ENCODE measurements at places on chromosomes 5 and 9. TPM values are rescaled to one million over a fixed set of nuclear protein-coding genes. Genes with fewer than 3 reads are reported as not detected.

Gene MARCOL
- not detected for total RNA-seq

Gene SLC27A6
- 0.61 TPM for total RNA-seq

Gene NRG2
- total RNA-seq, result 0.68 TPM

Gene ADAMTS19
- 0.12 TPM for total RNA-seq

Gene ANXA2R
- total RNA-seq, result 2.9 TPM

Gene PELO
- 47.6 TPM for total RNA-seq

Gene BAG1
- 111 TPM for total RNA-seq

Gene TMC1
- total RNA-seq, result not detected

Gene ELAVL2
- not detected for total RNA-seq

Gene PIP5K1B
- 31.0 TPM for total RNA-seq

Gene ELL2
- 46.9 TPM for total RNA-seq

Gene PTTG1
- 27.7 TPM for total RNA-seq

Gene GLRX
- total RNA-seq, result 98.1 TPM

Gene PCDHGA12
- 6.0 TPM for total RNA-seq

Gene RECK
- total RNA-seq, result 20.7 TPM

Gene PCDHA1
- not detected for total RNA-seq

Gene C5orf52
- not detected for total RNA-seq

Gene PWWP2A
- total RNA-seq, result 25.2 TPM

Gene NR6A1
- total RNA-seq, result 2.9 TPM

Gene PCDHGA11
- total RNA-seq, result 2.5 TPM

Gene PPP3R2
- not detected for total RNA-seq

All from left lung (tissue), 14 donors.